Fibroblast of skin of scalp (primary cell): ENCODE measurements at places on chromosomes 4 and X.

- DNase-seq, result no peak
Measured at GRCh38 chrX:41002026-41002425, 83.2 kb upstream of the USP9X start.

- no peak for DNase-seq
Measured at GRCh38 chr4:82998898-82999297, 11.7 kb downstream of the LIN54 start.

DNA sequence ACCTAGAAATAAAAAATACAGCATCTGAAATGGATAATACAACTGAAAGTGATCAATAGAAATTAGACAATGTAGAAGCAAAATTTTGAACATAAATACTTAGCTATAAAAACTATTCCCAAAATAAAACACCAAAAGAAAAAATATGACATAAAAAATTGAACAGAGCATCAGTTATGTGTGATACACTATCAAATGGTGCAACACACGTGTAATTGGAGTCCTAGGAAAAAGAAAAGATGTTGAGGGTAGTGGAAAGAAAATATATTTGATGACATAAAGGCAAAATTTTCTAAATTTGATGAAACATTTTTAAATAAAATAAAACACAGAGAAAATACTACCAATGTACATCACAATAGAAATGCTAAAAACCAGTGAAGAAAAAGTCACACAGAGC lies 63.1 kb downstream of the NPY2R start:
- no peak for DNase-seq

DNA sequence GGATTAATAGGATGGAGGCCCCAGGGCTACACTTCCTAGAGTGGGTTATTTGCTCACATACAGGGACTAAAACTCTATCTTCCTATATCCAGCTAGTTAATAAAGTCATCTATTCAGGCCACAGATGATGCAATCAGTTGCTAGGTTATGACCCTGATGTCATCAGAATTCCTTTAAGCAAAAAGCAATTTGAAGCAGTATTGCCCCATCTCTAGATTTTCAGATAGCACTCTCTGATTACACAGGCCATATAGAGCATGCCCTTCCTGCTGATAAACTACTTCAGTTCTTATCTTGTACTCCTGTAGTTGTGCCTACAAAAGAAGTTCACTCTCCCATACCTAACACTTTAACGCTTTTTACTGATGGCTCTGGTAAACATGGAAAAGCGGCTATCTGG lies 84.8 kb downstream of the TMEM144 start:
- DNase-seq, result no peak

DNA sequence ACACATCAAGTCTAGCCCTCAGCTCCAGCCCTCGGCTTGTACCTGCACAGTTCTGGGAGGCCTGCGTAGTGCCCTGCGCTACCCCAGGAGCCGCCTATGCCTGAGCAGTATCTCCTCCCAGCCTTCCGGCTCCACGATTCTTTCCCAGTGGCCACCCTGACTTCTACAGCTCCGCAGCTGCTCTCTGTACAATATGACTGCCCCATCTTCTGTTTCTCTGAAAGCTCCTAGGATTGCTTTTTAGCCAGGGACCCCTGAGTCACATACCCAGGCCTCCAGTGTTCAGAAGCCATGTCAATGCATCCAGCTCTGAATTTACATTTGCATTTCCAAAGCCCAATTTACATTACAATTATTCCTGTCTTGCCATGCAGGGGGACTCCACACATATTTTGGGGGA lies 135.5 kb downstream of the PJA1 start:
- no peak for DNase-seq

- DNase-seq, result no peak
Measured at GRCh38 chr4:67725981-67726380, 25.0 kb upstream of the UBA6 start.

- DNase-seq, result no peak
Measured at GRCh38 chr4:40731792-40732245, 17.9 kb upstream of the NSUN7 start.

- DNase-seq, result no peak
Measured at GRCh38 chr4:1191621-1192020, 19.2 kb upstream of the SPON2 start.

GRCh38 chr4:9996319-9997110 lies 24.8 kb downstream of the SLC2A9 start:
- DNase-seq, result no peak

DNA sequence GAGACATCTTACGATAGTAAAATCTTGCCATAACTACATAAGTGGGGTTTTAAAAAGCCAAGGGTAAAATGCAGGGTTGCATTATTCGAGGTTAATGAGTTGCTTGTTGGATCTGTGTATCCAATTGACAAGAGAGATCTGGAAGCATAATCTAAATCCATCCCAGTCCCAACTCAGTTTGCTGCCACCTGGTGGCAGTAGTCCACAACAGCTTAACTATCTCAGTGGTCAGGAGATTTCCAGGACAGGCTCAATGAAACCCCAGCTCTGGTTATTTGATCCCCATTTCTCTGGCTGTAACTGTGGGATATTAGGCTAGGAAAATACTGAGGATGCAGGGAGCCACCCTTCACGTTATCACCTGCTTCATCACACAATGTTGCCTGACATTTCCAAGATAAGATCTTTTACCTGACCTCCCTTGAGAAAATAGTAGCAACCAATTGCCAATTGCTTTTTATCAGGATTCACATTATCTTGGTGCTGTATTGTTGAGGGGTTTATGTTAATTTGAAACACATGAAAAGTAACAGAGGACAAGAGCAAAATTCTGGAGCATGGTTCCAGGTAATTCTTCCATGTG lies 88.2 kb upstream of the TNIP3 start:
- DNase-seq, result peak; percentile 68

GRCh38 chrX:104935581-104935980 lies 284.9 kb downstream of the TEX13A start:
- DNase-seq, result no peak

DNA sequence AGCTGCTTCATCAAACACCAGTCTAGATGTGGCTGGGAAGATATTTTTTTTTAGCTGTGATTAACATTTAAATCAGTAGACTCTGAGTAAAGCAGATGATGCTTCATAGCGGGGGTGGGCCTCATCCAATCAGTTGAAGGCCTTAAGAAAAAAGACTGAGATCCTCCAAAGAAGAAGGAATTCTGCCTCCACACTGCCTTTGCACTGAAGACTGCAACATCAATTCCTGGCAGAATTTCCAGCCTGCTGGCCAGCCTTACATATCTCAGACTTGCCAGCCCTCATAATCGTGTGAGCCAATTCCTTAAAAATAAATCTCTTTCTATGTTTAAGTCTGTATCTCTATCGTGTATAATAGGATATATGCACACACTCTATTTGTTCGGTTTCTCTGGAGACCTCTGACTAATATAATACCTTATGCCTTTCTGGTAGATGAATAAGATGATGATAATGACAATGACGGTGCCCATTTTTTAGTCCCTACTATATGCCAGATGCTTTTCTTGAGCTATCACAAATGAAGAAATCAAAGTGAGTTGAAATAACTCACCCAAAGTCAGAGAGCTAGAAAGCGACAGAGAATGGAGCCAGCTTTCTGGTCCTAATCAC lies 66.1 kb upstream of the SOD3 start:
- DNase-seq, result no peak

DNA sequence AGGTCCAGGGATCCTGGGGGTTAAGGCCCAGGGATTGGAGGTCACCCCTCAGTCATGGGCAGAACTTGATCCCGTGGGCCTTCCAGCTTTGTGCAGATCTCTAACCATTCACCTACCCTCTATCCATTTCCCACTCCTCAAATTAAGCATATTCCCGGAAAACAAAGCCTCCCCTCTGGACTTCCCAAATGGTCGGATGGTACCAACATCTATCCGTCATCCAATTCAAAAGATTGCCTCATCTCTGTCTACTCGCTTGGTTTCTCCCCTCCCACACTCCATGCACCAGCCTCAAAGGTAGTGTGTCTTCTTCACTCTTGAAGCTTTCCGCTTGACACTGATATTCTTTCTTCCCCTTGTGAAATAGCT lies 473 bp upstream of the BCLAF3 start:
- DNase-seq, result no peak

DNA sequence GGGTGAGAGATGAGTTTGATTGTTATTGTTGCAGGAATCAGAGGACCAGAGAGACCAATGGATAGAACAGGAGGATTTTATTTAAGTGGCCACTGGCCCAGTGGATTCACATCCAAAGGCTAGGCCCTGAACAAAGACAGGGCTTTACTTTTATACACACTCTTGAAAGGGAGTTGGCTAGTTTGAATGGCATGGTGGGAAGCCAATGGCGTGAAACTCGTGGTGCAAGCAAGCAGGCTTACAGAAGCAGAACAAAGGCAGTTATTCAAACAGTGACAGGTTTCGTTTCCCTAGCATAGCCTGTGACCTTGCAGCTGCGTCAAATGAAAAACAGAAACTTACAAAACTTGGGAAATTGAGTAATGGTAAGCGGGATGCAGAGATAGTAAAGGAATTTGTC lies 110.2 kb upstream of the PRDX4 start:
- no peak for DNase-seq

DNA sequence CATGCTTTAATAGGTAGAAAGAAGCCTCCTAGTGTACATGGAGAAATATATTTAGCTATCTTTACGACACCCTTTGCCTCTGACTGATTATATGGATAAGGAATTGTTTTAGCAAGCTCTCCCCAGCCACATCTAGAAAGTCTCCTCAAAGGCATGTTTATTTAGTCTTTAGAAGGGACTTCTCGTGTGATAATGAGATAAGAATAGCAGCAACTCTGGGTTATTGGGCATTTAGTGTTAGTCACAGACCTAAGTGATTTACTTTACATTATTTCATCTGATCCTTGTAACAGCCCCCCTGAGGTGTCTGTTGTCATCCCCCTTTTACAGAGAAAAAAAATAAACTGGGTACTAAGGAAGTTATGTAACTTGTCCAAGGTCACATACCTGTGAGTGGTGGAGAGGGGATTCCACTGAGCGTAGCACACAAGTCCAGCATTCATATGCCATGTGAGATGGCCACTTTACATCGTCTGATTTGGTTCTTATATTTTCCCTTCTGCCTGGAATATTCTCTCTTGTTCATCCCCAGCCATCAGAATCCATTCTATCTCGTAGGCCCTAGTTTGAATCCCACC lies 77.7 kb downstream of the TSPAN7 start:
- no peak for DNase-seq

DNA sequence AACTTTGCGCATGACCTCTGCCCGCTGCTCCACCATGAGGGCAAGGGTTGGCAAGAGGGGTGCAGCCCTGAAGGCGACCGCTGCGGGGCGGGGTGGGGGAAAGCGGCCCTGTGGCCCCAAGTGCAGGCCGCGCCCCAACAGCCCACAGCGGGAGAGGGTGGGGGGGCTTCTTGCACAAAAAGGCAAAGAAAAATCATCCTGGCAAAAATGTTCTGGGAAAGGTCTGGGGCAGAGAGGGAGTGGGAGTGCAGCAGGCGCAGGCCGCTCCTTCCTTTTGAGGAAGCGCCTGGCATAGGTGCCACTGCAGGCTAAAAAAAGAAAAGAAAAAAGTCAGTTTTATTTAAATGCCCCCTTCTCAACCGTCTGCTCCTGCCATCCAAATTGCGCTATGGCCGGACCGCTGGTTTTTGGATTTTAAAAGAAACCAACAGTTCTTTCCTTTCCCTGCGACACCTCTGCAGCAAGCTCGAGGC lies 1.4 kb downstream of the ARX start:
- no peak for DNase-seq

DNA sequence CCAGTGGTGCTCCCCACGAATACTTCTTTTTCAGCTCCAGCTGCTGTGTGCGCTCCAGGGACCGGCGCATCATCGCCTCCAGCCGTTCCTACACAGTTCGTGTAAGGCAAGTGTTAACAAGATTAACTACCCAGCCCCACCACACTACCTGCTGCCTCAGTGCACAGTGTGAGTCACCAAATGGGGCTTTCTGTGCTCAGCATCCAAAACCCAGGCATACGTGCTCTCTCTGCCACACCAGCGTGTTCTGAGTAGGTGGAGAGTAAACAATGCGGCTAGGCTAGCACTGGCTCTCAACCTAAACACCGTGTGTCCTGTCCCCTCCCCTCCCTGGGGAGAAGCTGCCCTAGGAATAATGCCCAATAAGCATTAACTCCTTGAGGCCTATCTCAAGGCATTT lies 60.0 kb downstream of the MAP7D2 start:
- DNase-seq, result no peak

GRCh38 chr4:98248934-98249333 lies 12.2 kb upstream of the RAP1GDS1 start:
- no peak for DNase-seq

DNA sequence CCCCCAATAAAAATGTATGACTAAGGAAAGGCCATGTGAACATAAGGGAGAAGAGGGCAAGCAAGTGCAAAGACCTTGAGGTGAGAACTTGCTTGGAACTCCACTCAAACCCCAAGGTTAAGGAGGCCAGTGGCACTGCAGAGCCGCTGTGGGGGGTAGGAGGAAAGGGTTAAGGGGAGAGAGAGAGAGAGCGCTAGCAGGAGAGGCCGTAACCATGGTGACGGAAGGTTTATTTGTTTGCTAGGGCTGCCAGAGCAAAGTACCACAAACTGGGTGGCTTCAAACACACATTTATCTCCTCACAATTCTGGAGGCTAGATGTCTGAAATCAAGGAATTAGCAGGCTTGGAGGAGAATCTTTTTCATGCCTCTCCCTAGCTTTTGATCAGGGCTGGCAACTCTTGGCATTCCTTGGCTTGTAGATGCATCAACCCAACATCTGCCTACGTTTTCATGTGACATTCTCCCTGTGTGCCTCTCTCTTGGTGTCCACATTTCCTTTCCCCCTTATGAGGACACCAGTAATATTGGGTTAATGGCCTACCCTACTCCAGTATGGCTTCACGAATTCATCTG lies 35.2 kb downstream of the SMIM20 start:
- DNase-seq, result no peak

- peak; percentile 17 for DNase-seq
Measured at GRCh38 chr4:142088906-142089305, 452.5 kb downstream of the IL15 start.

- DNase-seq, result peak; percentile 18
Measured at GRCh38 chrX:18449236-18449635, 23.8 kb downstream of the CDKL5 start.

GRCh38 chrX:155966876-155967275 lies 30.6 kb upstream of the IL9R start:
- no peak for DNase-seq

DNA sequence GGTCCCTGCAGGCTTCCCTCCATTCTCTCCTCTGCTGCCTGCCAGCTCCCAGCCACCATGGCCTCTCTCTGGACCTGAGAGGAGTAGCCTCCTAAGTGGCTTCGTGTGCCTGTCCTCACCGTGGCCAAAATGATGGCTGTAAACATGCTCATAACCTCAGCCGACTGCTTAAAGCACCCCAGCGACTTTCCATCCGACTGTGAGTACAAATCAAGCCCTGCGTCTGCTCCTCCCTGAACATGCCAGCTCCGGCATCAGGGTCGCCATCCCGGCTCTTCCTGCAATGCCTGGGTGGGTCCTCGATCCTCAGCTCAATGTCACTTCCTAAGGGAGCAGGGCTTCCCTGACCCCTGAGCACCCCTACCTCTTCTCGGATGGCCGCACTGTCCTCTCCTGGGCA lies 3.3 kb upstream of the SORCS2 start:
- DNase-seq, result no peak

DNA sequence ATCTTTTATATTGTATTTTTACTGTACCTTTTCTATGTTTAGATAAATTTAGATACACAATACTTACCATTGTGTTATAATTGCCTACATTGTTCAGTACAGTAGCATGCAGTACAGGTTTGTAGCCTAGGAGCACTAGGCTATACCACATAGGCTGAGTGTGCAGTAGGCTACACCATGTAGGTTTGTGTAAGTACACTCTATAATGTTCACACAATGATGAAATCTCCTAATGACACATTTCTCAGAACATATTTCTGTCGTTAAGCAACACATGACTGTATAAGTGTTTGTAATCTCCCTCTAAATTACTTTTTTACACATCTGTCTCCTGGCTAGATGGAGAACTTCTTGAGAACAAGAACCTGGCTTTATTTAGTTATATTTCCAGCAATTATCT lies 40.3 kb downstream of the UCHL1 start:
- DNase-seq, result no peak
